ENCODE measurements at places on chromosomes 3 and 15.

- DNase-seq, result peak; percentile 34
Measured at GRCh38 chr3:98343647-98344507, 9.8 kb upstream of the OR5K4 start.

DNA sequence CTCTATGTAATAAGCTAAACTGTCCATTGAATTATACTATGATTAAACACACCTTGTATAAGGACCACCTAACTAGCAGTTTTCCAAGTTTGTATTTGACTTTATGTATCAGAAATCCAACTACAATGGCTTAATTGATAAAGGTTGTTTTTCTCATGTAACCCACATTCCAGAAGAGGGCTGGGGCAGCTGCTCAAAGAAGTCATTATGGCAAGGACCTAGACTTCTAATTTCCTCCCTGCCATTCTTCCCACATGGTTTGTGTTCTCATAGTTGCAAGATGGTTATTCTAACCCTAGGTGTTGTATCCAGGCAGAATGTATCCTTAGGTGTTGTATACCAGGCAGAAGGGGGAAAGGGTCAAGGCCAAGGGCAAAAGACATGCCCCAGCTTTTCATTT is 35.7 kb downstream of the GPR176 start:
- no peak for DNase-seq

GRCh38 chr15:71390096-71390495 is 274.8 kb downstream of the THSD4 start:
- DNase-seq, result no peak

- DNase-seq, result peak; percentile 51
Measured at GRCh38 chr3:169966951-169967915, 626 bp downstream of the SEC62 start.

DNA sequence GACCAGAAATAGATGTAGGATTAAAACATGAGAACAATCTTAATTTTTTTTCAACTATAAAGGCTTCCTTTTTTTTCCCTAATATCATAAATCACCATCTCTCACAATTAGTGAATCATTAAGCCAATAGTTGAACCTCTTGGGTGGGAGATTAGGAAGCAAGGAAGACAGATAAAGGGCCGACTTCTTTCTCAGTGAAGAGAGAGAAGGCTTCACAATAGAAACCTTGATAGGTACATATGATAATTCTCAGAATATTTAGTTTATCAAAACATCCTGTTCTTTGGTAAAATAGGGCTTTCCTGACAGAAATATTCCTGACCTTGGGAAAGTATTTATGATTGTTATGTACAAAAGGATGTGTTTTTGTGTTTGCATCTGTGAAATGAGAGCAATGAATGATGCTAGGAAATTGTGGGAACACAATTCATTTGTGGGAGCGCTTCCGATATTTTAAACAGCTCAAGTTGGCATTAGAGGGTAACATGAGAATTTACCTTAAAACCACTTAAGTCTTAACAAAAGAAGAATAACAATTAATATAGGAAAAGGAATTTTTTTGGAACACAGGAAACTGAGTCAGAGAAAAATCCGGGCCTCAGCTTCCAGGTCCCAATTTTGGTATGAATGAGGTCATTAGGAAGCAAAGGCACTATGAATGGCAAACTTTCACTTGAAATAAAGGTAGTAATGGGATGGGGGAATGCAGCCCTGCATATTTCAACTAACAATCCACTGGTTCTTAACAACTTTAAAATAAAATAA is 263.2 kb upstream of the TGFBR2 start:
- no peak for DNase-seq

GRCh38 chr3:193857996-193858395 is 265.0 kb downstream of the OPA1 start:
- DNase-seq, result no peak

DNA sequence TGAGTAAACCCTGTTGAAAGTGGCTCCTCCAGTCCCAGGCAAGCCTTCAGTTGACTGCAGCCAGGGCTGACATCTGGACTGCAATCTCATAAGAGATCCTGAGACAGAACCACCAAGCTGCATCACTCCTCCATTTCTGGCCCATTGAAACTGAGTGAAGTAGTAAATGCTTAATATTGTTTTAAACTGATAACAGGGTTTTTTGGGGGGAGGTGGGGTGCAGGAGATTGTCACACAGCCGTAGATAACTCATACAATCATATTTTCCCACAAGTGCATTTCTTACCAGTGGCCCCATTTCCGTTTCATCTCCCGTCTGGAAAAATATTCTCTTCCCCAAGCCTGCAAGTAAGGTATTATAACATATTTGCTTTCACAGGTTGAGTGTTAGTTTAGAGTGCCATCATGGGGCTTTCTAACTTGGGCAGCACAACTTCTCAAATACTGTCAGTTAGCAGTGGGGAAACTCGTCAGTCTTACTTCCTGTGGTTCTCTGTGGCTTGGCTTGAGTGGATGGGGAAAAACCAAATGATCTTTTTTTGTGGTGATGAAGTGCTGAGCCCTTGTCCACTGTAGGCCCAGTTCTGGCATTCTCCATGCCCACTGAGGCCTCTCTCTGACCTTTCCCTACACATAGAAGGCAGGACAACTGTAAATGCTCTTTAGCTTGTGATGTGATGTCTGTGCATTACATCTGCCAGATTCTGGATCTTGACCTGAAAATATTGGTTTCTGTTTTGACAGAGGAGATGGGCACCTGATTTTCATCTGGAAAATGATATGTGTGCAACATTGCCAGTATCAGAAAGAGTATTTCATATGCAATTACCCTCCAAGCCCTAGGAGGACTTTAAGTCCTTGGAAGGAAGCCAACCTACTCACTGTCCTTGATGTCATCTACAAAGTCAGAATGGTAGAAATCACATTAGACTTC is 90.1 kb upstream of the BHLHE40 start:
- peak; percentile 51 for DNase-seq

- DNase-seq, result no peak
Measured at GRCh38 chr3:137066092-137066491, 108.3 kb downstream of the IL20RB start.

- DNase-seq, result no peak
Measured at GRCh38 chr3:14849638-14850230, 31.0 kb downstream of the FGD5 start.

GRCh38 chr15:57873564-57874209 is 167.2 kb downstream of the POLR2M start:
- DNase-seq, result no peak

DNA sequence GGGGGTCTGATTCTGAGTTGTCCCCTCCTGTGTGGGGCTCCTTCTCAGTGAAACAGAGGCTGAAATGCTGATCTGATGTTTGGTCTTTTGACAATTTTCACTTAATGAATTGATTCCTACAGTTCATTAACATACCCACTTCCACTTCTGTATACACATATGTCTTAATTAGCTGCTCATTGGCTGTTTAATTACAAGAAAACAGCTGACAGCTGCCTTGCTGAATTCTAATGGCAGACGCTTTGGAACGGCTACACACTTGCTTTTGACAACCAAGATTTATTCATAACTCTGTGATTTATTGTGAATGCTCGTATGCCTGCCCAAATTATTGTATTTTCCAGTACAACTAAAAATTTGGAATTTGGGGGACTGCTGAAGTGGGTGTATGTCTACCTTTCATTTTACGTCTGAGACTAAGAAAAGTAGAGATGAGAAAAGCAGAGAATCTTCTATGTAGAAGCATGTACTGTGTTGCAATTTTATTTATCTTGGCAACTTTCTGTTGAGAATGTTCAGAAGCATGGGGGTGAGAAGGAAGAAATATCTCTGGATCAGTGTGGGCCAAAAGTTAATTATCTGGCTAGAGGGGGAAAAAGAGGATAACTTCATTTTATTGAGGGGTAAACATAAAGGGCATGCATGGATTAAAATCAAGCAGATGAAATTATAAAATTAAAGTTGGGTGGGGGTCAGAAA is 46.5 kb upstream of the ICE2 start:
- no peak for DNase-seq

- DNase-seq, result no peak
Measured at GRCh38 chr3:44902628-44903027, 28.2 kb downstream of the TGM4 start.

GRCh38 chr3:48125886-48126622 is 62.2 kb downstream of the CDC25A start:
- DNase-seq, result no peak

- no peak for DNase-seq
Measured at GRCh38 chr15:22263738-22264137, 183.4 kb downstream of the OR4M2 start.

DNA sequence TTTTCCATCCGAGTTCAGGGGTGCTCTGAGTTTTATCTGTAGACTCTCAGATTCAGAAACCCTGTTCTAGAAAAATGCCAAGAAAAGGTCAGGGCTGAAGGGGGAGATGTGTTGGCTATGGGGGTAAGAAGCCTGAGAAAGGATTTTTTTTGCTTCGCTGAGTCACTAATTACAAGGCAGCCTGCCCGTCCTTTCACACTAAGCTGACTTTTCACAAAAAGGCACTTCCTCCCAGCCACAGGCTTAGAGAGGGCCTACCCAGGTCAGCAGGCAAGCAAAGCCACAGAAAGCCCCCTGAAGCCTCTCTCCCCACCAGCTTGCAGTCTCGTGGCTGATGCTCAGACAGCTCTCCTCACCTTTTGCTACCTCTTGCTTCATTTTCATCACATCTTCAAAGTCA is 192.6 kb upstream of the PRICKLE2 start:
- DNase-seq, result no peak

DNA sequence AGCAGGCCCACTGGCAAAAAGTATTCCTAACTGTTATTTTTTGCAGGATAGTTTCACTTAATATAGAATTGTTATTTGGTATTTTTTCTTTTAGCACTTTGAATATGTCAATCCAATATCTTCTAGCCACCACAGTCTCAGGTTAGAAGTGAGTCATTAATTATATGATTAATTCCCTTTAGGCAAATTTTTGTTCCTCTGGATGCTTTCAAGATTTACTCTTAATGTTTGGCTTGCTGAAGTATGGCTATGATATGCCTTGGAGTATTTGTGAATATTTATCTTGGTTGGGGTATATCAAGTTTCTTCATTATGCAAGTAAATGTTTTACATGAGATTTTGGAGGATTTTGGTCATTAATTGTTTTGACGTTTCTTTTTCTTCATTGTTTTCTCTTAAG is 152.1 kb upstream of the ALCAM start:
- no peak for DNase-seq

DNA sequence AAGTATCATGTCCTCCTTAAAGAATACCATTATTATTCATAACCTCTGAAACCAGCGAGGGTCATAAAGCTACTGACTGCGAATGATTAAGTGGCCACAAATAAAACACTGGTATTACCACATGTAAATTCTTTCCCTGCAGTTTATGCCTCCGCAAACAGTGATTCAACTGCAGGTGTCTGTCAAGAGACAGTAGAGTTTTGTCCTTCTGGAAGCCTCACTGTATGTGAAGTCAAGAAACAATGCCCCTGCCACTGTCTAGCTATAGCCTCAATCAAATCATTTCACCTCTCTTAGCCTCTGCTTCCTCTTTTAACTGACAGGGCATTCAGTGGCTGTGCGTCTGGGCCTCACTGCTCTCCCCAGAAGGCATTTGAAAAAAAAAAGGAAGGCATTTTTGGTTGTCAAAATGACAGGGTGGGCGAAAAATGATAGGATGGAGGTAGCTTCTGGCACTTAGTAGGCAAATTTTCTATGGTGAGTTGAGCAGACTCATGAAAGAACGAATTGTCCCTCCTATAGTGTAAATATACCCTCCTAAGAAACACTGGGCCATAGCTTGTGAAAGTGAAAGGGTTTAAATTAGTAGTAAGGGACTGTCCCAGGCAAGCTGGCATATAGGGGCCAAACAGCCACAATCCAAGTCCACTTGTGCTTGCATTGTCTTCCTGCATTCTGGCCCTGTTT is 66.7 kb downstream of the FILIP1L start:
- peak; percentile 40 for DNase-seq

GRCh38 chr3:72446218-72447058 is 401.8 kb downstream of the SHQ1 start:
- DNase-seq, result no peak

DNA sequence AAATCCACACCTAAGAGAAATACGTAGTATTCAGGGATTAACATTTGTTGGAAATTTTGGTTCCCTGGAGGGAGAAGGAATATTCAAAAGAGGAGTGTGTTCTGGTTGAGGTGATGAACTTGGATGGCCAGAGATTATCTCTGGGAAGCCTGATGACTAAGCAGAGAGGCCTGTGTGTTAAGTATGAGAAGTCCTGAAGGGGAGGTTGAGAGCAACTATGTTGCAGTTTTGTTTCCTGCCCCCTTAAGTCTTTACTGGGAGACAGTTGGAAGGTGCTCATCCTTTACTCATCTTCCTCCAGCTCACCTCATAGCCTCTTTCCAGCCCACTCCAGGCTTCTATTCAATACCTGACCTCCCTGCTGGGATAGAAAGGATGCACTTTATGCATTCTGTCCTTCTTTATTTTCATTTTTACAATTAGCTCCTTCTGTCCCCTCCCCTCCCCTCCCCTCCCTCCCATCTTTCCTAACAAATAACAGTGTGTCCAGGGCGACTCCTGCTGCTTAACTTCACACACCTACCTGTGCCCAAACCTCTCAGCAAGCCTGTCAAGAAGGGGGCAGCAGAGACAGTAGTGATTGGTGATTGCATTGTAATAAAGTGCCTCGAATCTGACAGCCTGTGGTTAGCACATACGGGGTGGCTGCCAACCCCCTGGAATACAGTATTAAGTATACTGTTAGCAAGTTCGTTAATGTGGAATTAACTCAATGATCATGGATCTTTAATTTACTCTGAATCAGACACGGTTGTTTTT is 11.9 kb downstream of the RAP2B start:
- no peak for DNase-seq

DNA sequence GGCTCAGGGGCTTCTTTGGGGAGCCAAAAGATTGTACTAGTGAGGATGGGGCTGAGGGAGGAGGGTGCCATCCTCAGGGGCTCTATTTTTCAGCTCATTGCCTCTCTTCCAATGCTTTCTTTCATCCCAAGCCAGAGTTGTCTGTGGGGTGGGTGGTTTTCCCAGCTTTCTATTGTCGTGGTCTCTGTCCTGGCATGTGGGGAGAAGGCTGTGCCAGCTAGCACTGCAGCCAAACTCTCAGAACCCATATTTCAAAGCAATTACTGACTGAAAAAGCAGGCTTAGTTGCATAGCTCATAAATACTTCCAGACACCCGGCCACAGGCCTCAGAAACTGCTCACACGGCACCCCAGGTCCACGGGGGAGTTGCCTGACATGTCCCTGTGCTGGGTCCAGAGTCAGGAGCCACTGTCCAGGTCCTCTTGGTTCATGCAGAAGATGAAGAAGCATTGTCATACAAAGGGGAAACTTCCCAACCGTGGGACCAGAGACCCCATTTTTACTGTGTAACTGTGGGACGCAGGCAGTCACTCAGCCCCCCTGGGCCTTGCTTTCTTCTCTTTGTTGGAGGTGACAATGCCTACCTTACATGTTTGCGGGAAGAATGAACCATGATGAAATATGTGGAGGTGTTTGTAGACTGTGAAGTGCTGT is 27.6 kb downstream of the FGD5 start:
- no peak for DNase-seq

Measured in GM13977 (cell line).